ENCODE measurements at places on chromosomes 2 and 18.

DNA sequence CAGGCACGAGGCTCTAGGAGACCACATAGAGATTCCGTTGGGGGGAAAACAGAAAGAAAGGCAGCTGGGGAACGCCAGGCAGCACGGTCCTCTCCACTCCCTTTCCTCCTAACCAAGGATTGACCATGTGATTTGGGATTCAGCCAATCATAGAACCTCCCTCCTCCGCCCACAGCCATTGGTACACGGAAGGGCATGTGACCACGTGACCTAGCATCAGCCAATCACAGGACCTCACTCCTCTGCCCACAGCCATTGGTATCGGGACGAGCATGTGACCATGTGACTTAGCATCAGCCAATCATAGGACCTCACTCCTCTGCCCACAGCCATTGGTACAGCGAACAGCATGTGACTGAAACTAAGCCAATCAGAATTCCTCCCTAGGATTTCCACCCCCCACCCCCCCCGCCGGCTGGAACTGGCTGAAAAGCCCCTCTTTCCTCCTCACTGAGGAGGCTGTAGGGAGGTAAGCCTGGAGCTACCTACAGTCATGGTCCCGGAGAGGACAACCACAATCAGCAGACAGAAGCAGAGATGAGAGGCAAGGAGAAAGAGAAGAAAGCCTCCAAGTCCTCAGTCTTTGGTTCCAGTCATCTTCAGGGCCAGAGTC is 7.6 kb downstream of the SERPINE2 start:
- DNase-seq, result no peak

- no peak for DNase-seq
Observed at GRCh38 chr18:50721006-50721405, 98.8 kb downstream of the MRO start.

- no peak for DNase-seq
Observed at GRCh38 chr2:582792-583528, 94.2 kb downstream of the TMEM18 start.

- no peak for DNase-seq
Observed at GRCh38 chr2:120262150-120262549, 9.5 kb downstream of the RALB start.

GRCh38 chr2:172046080-172046678 is 39.1 kb upstream of the DLX1 start:
- DNase-seq, result no peak

DNA sequence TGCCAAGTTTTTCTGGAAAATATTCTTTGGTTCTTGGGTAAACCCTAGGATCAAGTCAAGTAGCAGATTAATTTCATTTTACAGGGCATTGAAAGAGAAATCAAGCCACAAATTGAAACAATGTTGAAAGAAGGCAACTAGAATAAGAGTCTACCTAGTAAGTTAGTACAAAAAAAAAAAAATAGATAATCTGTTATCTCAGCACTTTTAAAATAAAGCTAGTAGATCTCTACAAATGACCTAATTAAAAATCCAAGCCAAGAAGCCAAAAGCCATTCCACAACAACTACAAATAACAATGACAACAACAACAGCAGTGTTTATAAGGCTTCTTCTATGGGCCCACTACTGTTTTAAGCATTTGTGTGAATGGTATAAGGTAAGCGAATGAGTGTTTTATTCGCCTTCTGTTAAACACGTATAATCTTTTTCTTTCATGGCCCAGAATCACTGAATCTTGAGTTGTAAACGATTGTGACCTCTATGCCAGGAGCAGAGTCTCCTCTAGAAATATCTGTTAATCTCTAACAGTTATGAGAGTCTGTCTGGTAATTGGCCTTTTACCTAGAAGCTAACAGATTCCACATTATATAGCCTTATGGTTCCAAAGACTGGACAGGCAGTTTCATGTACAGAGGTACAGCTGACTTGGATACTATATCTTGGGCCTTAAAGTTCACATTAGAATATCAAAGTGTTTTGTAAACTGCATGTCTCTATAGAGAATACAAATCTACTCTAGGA is 28.6 kb upstream of the CUL3 start:
- DNase-seq, result no peak

GRCh38 chr2:240420206-240421104 is 15.0 kb upstream of the GPC1 start:
- DNase-seq, result no peak

DNA sequence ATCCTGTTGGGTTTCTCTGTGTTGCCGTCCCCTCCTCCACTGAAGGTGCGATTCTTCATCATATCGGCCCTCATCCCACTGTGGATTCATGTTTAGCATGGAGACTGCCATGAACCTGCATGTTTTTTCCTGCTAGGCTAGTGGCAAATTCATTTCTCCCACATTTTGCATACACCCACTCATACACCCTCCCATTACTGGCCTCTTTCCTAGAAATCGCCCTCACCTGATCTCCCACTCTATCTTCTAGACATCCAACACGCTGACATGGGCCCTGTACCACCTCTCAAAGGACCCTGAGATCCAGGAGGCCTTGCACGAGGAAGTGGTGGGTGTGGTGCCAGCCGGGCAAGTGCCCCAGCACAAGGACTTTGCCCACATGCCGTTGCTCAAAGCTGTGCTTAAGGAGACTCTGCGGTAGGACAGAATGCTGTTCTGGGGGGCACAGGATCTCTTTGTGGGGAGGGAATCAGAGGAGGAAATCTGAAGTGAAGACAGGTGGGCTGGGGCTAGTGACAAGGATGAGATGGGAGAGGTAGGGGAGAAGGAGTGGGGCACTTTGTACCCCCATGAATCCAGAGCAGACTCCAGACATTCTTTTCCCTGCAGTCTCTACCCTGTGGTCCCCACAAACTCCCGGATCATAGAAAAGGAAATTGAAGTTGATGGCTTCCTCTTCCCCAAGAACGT is 17.7 kb downstream of the PRKAG3 start:
- no peak for DNase-seq

DNA sequence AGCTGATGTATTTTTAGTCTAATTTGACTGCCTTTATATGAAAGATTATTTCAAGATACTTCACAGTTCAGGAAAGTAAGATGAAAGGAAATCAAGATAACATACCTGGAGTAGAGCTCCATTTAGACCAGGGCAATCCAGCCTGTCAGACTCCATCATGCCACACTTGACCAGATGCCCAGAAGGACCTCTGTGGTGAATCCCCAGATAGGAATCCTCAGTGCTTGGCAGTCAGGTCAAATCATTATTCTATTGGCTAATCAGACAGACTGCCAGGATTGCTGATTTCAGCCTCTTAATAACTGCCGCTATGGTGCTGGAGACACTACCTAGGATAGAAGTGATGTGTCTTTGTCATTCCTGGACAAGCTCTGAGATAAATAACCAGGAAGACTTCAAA is 404.2 kb downstream of the STK39 start:
- no peak for DNase-seq

GRCh38 chr2:55225481-55226020 is 6.5 kb downstream of the CLHC1 start:
- no peak for DNase-seq

- DNase-seq, result no peak
Observed at GRCh38 chr18:13868501-13869271, 44.7 kb downstream of the MC5R start.

GRCh38 chr2:179809606-179810005 is 51.8 kb downstream of the ZNF385B start:
- no peak for DNase-seq

DNA sequence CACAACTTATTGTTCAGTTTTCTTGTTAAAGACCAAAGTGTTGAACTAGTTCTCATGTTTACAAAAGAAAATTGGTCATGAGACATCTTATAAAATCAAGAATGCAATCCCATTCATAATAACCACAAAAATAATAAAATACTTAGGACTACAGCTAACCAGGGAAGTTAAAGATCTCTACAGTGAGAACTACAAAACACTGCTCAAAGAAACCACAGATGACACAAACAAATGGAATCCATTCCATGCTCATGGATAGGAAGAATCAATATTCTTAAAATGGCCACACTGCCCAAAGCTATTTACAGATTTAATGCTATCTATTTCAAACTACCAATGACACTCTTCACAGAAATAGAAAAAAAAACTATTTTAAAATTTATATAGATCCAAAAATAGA is 1354.8 kb upstream of the CDH2 start:
- no peak for DNase-seq

- DNase-seq, result no peak
Observed at GRCh38 chr2:216665242-216665641, 30.1 kb downstream of the IGFBP5 start.

GRCh38 chr18:28075501-28075900 is 101.4 kb downstream of the CDH2 start:
- no peak for DNase-seq

- no peak for DNase-seq
Observed at GRCh38 chr2:229409751-229410181, 138.7 kb upstream of the PID1 start.

DNA sequence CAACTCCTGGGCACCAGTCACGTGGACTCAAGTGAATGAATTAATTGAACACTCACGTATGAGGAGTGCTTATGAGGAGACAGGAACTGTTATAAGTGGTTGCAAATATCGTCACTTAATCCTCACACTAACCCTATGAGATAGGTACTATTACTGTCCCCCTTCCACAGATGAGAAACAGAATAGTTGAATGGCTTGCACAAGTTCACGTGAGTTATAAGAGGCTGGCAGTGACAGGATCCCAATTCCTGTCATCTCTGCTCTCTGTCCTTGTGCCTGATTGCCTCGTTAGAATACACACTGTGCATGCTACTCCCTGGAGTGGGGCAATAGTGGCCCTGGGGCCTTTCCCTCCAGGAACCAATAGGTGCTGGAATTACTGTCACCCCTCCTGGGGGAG is 253.5 kb downstream of the DYSF start:
- DNase-seq, result no peak

DNA sequence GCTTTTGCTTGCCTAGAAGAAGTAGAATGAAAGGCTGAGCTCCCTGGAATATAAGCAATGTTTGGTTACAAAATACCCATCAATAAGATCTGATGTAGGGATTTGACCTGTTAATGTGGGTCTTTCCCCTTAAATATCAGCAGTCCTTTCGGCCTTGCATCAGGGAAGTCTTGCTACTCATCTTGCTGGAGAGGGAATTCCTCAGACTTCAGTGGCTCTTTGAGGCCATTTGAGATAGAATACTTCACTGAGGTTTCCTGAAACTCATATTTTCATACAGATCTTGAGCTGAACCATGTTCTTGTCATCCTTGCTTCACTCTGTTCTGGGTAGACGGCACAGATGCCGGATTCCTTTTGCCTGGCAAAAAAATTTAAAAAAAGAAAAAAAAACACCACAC is 3.9 kb downstream of the TWIST2 start:
- no peak for DNase-seq

DNA sequence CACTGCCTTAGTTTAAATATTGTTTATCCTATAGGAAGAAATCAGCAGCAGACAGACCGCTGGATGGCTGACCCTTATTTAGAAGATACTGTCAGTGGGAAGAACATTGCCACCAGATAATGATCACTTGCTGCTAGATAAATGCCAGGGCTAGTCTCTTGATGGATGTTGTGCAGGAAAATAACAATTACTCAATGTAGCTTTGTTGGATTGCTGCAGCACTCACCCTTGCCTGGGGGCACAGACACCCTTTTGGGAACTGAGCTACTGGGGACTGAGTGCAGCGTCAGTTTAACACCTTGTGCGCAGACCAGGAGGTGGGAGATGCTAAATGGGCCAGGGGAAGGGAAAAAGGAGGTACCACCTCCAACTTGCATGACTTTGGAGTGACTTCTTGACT is 64.2 kb upstream of the CAPN13 start:
- no peak for DNase-seq

GRCh38 chr18:48336332-48336731 is 72.9 kb downstream of the ZBTB7C start:
- no peak for DNase-seq

GRCh38 chr18:44510390-44510789 is 170.3 kb upstream of the SETBP1 start:
- DNase-seq, result no peak

DNA sequence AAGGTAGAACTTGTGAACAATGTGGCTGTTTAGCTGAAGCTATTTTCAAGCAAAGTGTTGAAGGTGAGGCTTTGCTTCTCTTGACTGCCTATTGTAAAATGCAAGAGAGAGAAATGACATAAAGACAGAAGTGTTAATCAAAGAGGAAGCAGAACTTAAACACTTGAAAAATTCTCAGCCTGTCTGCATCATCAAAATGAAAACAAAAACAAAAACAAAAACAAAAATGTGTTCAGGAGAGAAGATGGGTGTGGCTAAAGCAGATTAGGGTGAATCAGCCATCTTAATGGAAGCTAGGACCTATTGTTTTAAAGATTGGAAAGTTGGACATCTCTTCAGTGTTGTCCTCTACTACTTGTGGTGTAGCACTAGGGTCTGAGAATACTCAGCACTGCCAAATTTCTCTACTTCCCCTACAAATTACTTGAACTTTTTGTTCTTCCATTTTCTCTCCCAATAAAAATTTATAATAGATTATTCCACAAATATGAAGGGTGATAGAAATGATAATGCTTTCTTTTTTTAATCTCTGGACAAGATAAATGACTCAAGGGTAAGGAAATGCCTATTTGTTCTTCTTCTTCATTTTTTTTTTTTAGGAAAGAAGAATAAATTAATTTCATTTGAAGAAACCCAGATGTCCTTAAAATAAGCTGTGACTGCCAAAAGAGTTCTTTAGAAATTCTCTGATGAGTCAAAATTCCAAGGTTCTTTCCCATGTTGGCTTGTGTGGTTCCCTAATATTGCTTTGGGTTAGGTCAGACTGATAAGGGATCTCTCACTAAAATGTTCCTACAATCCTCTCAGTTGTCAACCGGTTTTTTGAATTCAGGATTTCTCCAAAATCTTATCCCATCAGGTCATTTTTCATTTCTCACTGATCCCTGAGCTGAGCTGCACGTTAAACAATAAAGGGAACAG is 571.2 kb upstream of the ZEB2 start:
- no peak for DNase-seq

DNA sequence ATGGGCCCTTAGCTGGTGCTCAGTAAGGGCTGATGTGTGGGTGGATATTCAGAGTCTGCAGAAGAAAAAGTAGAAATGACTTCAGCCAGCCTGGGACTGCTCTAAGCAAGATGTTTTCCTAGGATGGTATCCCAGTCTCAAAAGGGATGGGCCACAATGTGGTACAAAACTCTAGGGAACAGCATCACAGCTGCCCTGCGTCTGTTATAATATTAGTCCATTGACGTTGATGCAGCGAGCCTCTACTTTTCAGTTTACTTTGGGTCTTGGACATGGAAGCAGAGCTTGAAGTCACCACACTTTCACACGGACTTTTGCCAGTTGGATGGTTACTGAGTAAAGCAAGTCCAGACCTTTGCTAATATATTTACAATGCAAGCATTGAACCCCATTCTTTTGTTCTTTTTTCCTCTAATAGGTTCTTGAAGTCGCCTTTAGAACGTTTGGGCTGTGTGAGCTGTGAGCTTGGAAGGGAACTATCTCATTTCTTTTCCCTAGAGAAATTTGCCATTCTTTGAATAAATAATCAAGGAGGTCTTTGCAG is 105.7 kb downstream of the RDH14 start:
- no peak for DNase-seq

DNA sequence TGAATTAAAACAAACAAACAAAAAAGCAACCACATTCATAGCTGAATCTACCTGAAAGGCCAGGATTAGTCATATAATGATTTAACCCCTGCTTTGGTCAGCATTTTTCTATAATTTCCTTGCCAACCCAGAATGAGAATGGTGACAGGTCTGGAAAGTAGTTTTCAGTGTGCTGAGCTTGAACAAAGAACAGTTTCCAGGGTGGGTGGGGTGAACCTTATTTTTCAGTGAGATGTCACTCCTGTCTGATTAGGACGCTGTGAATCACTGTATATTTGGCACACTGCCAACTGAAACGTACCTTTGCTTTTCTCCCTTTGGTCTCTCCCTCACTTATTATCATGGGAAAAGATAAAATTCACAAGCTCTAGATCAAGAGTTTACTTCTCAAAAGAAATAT is 35.0 kb upstream of the DSC1 start:
- no peak for DNase-seq

- DNase-seq, result no peak
Observed at GRCh38 chr2:147062073-147062472, 782.8 kb upstream of the ACVR2A start.
